Activated CD4-positive, alpha-beta T cell treated with anti-CD3 and anti-CD28 coated beads for 4 hours (primary cell): ENCODE measurements at places on chromosomes 4 and X.

GRCh38 chr4:83629945-83630721, 94.2 kb downstream of the GPAT3 start:
- DNase-seq = no peak

GRCh38 chr4:166366012-166366411, 493.0 kb downstream of the TLL1 start:
- DNase-seq = no peak

- no peak for DNase-seq
These were observed 317.7 kb upstream of the ANXA10 start for GRCh38 chr4:167774646-167775045.

DNA sequence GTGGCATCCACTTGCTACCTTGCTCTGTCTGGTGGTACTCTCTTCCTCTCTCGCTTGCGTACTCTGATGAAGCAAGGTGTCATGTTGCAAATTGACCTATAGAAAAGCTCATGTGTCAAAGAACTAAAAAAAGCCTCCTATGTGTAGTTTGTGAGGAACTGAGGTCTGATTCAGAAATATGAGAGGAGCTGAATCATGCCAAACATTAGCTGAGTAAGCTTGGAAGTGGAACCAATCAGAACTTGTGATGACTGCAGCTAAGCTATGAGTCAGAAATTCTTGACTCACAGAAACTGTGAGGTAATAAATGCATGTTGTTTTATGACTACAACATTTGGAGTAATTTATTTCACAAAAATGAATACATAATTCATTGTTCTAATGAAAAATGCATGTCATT, 2138.8 kb downstream of the PCDH7 start:
- DNase-seq = no peak

GRCh38 chr4:5128569-5128968, 77.3 kb downstream of the STK32B start:
- DNase-seq = no peak

- DNase-seq = no peak
These were observed 104.7 kb downstream of the ABLIM2 start for GRCh38 chr4:8053688-8054449.
